ENCODE measurements at places on chromosomes 1 and 21. TPM values are rescaled to one million over a fixed set of nuclear protein-coding genes. Genes with fewer than 3 reads are reported as not detected.

DNA sequence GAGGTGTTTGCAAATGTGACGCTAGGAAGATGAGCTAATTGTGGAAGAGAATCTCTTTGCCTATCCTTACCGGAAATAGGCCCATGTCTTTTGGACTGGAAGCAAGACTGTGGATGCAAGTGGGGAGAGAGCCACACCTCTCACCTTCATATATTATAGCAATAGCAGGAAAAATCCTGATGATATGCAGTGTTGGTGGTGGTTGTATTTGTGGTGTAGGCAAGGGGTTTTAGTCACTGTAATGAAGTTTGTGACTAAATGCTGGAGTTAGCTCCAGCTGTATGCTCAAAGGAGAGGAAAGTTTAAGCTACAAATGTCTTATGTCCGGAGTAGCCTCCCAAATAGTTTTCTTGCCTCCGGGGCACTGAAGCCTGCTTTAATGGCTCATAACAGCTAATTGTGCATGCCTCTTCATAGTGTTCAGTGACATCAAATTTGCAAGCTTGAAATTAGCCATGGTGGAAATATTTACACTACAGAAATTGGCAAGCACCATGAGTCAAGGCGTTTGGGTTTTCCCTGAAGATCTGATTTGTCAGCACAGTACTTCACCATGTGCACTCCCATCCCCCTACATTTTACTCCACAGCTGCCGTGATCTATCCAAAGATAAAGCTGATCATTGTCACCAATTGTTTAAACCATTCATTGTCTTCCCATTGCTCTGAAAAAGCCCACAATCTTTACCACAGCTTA, 102.6 kb upstream of the ZNF644 start:
- DNase-seq: no peak

DNA sequence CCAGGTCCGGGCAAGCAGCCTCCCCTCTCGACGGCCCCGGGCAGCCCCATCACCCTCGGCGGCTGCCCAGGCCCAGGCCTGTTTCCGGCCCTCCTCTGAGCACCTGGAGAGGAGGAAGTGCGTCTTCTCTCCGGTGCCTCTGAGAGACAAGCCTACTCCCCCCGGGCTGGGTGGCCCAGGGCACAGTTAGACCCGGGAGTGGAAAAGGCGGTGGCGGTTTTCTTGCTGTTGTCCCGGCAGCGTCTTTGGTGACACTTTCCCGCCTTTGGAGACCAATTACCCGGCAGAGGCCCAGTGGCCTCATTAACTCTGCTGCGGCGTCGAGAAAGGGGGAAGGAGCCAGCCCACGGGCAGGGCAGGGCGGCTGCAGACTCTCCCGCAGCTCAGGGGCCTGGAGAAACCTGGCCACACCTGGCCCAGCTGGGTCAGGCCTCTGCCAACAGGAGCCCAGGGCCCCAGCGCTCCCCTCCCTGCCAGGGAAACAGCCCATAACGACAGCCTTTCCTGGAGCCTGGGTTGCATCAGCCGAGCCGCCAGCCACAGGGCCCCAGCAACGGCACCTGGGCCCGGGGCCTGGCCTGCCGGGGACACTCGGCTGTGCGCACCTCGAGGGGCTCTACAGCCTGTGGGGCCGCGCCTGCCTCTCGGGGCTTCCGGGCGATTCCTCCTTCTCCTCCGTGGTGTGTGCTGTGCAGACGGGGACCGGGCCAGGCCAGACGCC, 28.4 kb upstream of the C1orf159 start:
- no peak for DNase-seq

DNA sequence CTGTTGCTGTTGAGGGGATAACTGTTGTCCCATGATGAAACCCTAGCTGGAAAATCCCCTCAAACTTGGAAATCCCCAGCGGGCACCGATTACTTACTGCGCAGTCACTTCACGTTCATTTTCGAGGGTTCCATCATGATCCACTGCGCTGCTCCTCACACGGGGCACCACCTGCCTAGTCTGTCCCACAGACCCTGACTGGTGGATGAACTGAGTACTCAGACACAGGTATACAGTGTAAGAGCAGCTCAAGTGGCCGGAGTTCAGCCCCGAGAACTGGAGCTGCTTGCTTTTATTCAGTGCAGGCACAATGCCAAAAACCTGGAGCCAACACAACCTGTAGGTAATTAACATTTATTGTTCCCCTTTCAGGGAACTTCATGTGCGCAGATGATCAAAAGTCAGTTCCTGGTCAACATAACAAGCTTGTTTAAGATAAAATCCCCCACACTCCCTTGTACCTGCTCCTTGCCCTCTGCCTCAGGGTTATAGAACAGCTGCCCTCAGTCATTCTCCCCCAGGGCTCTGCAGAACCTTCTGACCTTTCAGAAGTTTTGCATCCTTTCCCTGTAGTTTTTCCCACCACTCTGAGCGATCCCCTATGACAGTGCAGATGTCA, 46.5 kb upstream of the PRELP start:
- DNase-seq: no peak

DNA sequence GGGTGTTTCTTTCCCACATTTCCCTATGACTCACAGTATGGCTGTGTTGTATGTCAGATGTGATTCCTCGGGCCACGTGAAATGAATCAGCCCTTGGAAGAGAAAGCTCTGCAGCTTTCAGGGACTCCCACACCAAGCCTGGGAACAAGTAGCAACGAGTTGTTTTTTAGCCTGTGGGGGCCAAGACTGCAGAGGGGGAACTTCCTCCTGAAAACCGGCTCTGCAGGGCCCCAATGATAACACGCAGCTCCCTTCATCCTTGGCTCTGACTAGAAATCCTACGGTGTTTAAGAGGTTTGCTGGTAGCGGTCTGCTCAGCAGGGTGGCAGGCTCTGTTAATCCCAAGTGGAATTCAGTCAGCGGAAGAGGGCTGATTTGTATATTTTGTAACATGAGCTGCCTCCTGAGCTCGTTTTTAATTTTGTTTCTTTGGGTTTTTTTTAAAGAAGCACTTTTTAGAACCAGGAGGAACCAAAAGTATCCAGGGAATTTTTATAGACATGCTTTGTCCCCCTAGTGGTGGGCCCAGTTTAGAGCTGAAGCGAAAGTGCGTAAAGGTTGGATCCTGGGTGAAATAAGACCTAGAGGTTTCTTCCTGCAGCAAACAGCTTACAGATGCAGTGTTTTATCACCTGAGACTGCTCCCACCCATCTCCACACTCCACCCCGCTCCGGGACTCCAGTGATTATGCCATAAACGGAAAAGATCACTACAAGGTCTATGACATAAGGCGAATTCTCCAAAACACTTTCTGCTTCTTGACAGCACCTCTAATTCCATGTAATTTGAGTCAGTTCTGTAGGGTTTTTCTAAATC, 48.8 kb downstream of the LAMC2 start:
- DNase-seq: peak; percentile 88

- DNase-seq: no peak
Measured at GRCh38 chr1:63670164-63670563, 77.0 kb downstream of the PGM1 start.

DNA sequence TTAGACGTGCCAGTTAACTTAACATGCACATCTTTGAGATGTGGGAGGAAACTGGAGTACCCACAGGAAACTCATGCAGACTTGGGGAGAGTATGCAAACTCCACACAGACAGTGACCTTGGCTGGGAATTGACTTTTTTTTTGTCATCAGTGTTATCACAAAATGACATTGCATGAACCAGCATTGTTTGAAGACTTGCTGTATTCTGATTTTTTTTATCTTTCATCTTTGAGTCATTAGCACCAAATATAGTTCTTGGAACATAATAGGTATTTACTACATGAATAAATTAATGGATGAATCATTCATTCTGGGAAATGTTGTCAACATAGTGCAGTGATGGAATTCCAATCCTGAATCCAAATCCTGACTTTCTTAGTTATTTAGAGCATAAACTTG, 77.0 kb downstream of the ATF6 start:
- DNase-seq: no peak

DNA sequence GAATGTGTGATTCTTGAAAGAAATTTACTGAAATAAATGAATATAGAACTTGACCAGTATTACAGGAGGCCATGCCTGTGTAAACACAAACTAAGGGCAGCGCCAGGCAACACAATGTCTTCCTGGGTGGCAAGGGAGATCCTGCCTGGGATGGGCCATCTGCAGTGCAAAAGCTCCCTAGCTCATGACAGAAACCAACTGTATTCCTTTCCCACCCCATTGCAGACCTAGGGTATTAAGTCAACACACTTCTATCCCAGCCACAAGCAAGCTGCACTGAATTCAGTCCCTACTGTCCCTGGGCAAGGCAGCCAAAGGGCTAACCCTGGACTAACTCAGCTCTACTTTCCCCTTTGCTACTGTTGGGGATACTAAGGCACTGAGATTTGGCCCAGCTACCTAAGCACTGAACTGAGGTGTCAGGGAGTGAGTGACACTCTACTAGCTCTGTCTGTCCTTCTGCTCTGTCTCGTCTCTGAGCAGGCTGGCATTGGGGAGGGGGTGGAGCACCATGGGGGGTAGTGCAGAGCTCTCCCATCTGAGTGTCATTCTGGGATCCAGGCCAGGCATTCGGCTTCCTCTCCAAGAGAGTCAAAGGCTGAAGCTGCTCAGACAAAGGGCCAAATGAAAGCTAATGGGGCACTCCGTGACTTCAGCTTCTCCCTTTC, 2.5 kb downstream of the INKA2 start:
- no peak for DNase-seq

- no peak for DNase-seq
Measured at GRCh38 chr1:4117196-4117595, 217.1 kb upstream of the C1orf174 start.

GRCh38 chr21:37210130-37210529, 57.0 kb downstream of the VPS26C start:
- peak; percentile 7 for DNase-seq

DNA sequence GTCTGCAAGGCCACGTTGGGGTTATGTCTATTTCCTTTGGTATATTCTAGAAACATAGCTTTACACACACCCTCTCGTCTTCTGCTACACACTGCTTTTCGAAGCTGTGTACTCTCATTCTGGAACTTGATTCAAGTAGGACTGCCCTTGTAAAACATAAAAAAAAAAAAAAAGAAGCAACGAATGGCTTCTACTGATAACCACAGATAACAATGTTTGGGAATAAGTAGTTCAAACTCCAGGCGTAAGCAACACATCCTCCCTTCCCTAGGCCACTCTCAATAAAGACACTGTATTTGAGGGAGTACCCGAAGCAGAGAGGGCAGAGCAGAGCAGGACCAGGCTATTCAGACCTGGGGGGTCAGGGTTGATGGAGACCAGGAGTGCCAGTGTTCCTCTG, 496.7 kb downstream of the MATN1 start:
- no peak for DNase-seq

DNA sequence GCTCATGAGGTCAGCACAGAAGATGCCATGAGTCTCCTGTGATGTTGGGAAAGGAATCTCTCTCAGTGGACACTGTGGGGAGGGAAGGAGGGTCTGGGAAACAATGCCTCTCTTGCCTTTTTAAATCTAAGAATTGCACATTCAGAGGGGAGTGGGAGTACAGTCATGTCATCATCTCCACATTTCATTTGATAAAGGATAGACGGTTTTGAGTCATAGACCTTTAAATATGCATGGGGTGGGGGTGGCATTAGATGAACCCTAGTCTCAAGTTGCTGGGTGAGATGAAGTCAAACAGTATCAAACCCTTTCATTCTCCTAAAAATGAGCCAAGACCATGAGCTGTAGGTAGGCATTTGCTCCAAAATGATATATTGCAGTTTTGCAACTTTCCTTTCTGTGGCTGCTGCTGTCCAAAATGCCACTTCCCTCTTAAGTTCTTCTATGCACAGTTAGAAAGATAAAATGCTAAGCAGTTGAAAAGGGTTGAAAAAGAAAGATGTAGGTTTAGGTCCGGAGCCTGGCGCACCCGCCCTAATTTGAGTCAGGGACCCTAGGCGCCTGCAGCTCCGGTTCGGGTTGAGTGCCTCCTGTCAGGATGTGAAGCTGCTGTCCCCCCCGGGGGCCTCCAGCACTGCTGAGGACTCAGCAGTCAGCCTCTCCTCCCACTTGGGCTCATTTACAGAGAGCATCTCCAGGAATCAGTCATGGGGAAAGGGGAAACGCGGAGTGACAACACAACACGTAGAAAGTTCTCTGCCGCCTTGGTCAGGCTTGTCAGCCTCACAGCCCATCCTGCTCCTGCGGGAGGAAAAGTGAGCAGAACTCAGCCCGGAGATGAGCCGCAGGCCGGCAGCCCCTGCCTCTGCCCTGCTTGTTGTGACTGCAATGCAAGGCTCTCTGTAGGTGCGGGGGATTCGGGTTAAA, 479.3 kb upstream of the RUNX1 start:
- no peak for DNase-seq

GRCh38 chr1:222654849-222655248, 37.0 kb downstream of the MIA3 start:
- DNase-seq: no peak

GRCh38 chr21:34011660-34012059, 61.7 kb upstream of the MRPS6 start:
- DNase-seq: no peak

DNA sequence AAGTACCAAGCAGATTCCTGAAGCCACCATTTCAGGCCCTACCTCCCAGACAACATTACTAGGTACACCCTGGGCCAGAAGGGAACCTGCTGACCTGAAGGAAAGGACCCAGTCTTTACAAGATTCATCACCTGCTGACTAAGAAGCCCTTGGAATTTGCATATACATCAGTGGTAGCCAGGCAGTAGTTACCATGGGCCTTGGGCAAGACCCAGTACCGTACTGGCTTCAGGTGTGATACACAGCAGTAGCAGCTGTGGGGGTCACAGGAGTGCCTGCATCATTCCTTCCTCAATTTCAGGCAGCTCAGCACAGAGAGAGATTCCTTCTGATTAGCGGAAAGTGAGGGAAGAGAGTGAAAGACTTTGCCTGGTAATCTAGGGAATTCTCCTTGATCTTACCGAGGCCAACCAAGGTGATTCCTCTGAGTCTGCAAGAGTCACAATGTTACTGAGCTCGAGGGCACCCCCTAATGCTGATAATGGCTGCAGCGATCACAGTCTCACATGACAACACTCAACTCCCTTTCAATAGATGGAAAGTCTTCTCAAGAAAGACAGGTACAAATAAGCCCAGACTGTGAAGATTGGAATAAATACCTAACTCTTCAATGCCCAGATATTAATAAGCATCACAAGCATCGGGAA, 22.0 kb upstream of the UHMK1 start:
- DNase-seq: no peak

DNA sequence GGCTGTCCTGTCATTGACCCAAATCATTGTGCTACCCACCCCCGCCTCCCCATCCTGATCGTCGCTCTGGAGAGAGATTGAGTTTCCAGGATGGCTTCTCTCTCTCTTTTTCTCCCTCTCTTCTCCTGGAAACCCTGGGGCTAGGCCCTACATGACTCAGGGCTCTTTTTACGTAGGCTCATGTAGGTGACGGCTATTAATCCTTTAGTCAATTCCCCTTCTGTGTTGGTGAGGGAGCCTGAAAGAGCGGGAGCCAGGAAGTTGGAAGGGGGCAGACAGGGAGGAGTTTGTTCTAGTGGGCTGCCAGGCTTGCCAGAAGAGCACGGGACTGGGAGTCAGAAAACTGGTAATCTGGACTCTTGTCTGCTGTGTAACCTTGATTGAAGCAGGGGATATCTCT, 9.7 kb downstream of the ATP2B4 start:
- peak; percentile 72 for DNase-seq

Gene SELE
- 9.0 TPM for total RNA-seq

Gene REN
- not detected for total RNA-seq

Gene PTPRF
- 43.6 TPM for total RNA-seq

Gene FCGR2B
- total RNA-seq: 14.5 TPM

Gene LCE1C
- total RNA-seq: not detected

Gene GUCA2B
- total RNA-seq: not detected

Gene LCE1F
- total RNA-seq: not detected
